ENCODE measurements at places on chromosomes 12 and 14. TPM values are rescaled to one million over a fixed set of nuclear protein-coding genes. Genes with fewer than 3 reads are reported as not detected.

DNA sequence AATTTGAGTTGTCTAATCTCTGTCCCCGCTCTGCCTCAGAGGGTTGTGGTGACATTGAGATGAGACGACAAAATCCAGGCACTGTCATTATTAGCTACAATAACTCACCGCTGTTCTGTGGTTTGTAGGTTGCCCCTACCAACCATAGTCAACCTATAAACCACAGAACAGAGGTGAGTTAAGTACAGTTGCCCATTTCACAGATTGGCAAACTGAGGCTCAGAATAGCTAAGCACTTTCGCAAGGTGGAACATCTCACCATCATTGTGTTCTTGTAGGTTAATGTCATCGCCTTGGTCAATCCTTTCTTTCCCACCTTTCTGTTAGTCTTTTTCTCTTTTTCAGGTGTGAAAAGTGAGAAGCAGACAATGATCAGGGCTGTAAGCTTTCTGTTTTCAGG, 63.4 kb upstream of the LHX5 start:
- H3K36me3 ChIP-seq: no peaks in the 10 kb centered on the region
- H3K27me3 ChIP-seq: peaks cover 17% of the 10 kb centered on the region
- H3K4me3 ChIP-seq: no peak overlapping the region

CCDC184 gene
- 0.13 TPM for total RNA-seq

- no peak for DNase-seq
- no peak overlapping the region for H3K4me3 ChIP-seq
- no peak overlapping the region for H3K27ac ChIP-seq
- no peaks in the 10 kb centered on the region for H3K27me3 ChIP-seq
- H3K36me3 ChIP-seq: no peaks in the 10 kb centered on the region
These were observed 7.0 kb downstream of the ACSS3 start for GRCh38 chr12:81084811-81085350.

GRCh38 chr14:56816574-56817391, 6.5 kb upstream of the OTX2 start:
- H3K27ac ChIP-seq: no peak overlapping the region
- H3K4me3 ChIP-seq: no peak overlapping the region
- H3K27me3 ChIP-seq: peaks cover 24% of the 10 kb centered on the region
- H3K36me3 ChIP-seq: no peaks in the 10 kb centered on the region

SNX6 gene
- 63.4 TPM for total RNA-seq

LYZ gene
- total RNA-seq: 5.0 TPM

GRCh38 chr12:39685854-39686657, 66.5 kb upstream of the ABCD2 start:
- H3K27me3 ChIP-seq: no peaks in the 10 kb centered on the region
- H3K4me1 ChIP-seq: no peaks in the 10 kb centered on the region
- no peaks in the 10 kb centered on the region for H3K36me3 ChIP-seq
- DNase-seq: no peak
- no peak overlapping the region for H3K4me3 ChIP-seq

CCDC38 gene
- total RNA-seq: not detected

PEBP1 gene
- 97.3 TPM for total RNA-seq

PPM1H gene
- 0.32 TPM for total RNA-seq

DNA sequence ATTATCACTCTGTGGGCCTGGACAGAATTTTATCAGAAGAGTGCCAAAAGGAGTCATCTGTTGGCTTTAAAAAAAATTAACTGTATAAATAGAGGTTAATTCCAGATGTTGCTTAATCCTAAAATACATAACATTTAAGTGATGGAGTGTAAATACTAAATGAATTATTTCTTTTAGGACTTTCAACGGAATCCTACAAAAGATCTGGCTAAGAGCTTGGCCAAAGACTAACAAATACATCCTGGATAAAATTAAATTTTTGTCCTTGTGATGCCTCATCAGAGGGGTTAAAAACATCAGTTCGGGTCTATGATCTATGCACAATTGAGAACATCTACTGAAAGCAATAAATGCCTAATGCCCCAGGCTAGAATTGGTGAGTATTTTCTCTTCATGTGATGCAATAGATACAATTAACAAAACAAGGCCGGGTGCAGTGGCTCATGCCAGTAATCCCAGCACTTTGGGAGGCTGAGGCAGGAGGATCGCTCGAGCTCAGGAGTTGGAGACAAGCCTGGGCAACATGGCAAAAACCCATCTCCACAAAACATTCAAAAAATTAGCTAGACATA, 49.8 kb upstream of the RAP1B start:
- H3K36me3 ChIP-seq: no peaks in the 10 kb centered on the region
- H3K4me3 ChIP-seq: no peak overlapping the region
- DNase-seq: no peak
- no peaks in the 10 kb centered on the region for H3K27me3 ChIP-seq
- no peak overlapping the region for H3K27ac ChIP-seq

GRCh38 chr12:67692966-67693365, 44.4 kb downstream of the DYRK2 start:
- no peak overlapping the region for H3K4me3 ChIP-seq
- DNase-seq: no peak
- no peaks in the 10 kb centered on the region for H3K36me3 ChIP-seq

GRCh38 chr12:111932241-111932640, 80.7 kb downstream of the TMEM116 start:
- no peaks in the 10 kb centered on the region for H3K27me3 ChIP-seq
- no peak overlapping the region for H3K4me3 ChIP-seq
- no peak overlapping the region for H3K27ac ChIP-seq
- H3K4me1 ChIP-seq: no peaks in the 10 kb centered on the region

Measured in T-cell (primary cell).